ENCODE measurements at places on chromosomes 2 and 18. TPM values are rescaled to one million over a fixed set of nuclear protein-coding genes. Genes with fewer than 3 reads are reported as not detected.

Gene ENOSF1
- total RNA-seq, result 57.5 TPM

Gene ITGB6
- 13.7 TPM for total RNA-seq

GRCh38 chr2:85264471-85264870 lies 63.3 kb downstream of the TGOLN2 start:
- no peaks in the 10 kb centered on the region for H3K36me3 ChIP-seq
- DNase-seq, result no peak
- H3K4me1 ChIP-seq, result peaks cover 16% of the 10 kb centered on the region
- no peaks in the 10 kb centered on the region for H3K27me3 ChIP-seq
- no peak overlapping the region for H3K27ac ChIP-seq

- no peaks in the 10 kb centered on the region for H3K36me3 ChIP-seq
- H3K4me1 ChIP-seq, result no peaks in the 10 kb centered on the region
- H3K4me3 ChIP-seq, result no peak overlapping the region
- H3K27me3 ChIP-seq, result no peaks in the 10 kb centered on the region
Observed at GRCh38 chr2:172704072-172704936, 31.3 kb upstream of the RAPGEF4 start.

Gene ZSWIM2
- total RNA-seq, result not detected

- no peaks in the 10 kb centered on the region for H3K4me1 ChIP-seq
- no peaks in the 10 kb centered on the region for H3K27me3 ChIP-seq
- DNase-seq, result no peak
- no peak overlapping the region for H3K4me3 ChIP-seq
Observed at GRCh38 chr2:6459138-6459537, 406.6 kb downstream of the CMPK2 start.
